ENCODE measurements at places on chromosomes 5 and 9.

GRCh38 chr9:99389087-99390033, 167.3 kb downstream of the SEC61B start:
- DNase-seq = peak; percentile 21

DNA sequence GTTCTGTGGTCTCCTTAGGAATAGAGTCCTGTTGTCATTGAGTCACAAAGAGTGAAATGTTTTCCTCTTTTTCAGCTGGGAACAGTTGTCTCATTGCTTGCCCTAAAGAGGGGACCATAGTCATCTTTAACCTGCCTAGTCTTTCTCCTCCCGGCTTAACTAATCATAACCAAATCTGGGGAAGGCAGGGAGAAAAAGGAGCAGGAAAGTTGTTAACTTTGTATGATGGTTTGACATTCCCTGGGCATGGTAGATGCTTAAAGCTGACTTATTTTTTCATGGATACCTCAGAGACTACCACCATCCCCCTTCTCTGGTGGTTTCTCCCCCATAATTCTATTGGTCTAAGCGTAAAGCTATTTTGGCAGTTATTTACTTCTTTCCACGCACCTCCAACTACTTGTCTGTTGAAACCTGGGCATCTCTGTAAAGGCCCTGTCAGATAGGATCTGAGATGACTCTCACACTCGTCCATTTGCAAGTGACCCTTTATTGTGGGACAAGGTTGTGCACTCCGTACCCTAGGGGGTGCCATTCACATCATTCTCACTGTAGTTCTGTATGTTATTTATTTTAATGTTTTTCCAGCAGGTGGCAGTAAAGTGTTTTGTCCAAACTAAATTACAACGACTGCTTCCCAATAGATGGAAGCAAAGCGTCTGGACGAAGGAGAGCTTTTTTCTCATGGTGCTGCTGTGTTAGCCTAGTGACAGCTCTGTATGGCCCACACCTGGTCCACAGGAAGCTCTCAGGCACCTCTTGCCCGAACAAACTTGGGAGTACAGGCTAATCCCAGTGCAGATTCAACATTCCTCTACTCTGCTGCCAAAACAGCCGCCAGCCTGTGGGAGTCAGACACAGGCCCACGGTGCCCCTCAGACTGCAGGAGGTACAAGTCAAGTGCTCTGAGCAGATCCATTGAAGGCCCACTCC, 3.0 kb upstream of the FAM13B start:
- peak; percentile 67 for DNase-seq

DNA sequence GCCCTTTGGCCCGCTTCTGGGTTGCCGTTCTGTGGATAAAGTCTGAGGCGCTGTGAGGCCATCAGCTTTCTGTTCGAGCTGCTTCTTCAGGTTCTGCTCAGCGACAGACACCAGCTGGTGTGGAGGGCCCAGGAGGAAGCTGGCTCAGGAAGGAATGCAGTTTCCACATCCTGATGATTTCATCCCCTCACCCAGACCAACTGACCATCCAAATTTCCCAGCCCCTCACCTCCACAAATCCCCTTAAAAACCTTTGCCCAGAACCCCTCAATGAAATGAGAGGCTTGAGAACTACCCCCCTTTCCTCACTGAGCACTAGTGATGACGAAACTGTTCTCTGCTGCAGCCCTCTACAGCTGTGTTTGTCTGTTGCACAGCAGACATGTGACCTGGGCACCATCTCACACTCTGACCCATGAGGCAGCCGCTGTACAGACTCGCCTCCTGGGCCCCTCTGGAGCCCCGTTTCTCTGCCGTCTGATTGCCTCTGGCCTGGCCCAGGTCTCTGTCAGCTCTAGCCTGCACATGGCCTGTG, 45.4 kb downstream of the SPATA31C2 start:
- DNase-seq = no peak

GRCh38 chr5:40277161-40277906, 402.4 kb upstream of the PTGER4 start:
- DNase-seq = no peak

GRCh38 chr5:168447808-168448207, 38.5 kb upstream of the RARS1 start:
- DNase-seq = no peak

GRCh38 chr9:33151007-33151557, 16.1 kb downstream of the B4GALT1 start:
- peak; percentile 32 for DNase-seq

DNA sequence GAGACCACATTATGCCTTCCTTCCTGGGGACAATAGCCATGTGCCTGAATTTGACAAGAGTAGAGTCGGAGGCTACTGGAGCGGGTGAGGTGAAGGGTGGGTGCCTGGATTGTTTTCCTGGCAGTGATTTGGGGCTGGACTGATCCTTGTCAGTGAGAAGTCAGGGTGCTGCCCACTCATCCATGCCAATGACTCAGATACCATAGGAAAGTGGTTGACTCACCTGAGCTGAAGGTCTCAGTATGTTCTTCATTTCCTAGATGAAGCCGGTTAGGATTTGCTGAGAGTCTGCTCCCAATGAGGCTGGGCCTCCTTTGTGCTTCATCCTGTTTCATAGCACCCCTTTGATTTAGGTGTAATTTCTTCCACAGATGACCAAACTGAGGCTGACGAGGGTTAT, 366.0 kb downstream of the KDM4C start:
- no peak for DNase-seq

- DNase-seq = no peak
These were observed 1.2 kb upstream of the UBE2R2 start for GRCh38 chr9:33815781-33816180.

GRCh38 chr5:42985129-42986037, 54.7 kb downstream of the ANXA2R start:
- DNase-seq = no peak

DNA sequence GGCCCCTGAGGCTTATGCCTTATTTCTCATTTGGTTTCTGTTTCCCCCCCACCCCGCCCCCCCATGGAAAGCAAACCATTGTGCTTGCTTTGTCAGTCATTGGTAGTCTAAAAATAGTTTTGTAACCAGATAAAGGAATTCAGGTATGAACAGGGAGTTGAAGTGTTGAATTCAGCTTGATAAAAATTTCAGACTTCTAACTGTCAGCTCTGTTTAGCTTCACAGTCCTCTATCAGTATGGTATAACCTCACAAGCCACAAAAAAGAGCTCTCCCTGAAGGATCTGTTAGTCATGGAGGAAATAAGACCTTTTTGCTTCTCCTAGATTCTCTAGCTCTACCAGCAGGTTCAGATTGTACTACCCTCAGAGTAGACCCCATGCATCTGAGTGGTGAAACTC, 378.1 kb downstream of the TMEM38B start:
- DNase-seq = no peak

- DNase-seq = no peak
These were observed 106.8 kb downstream of the MSX2 start for GRCh38 chr5:174831031-174831660.

DNA sequence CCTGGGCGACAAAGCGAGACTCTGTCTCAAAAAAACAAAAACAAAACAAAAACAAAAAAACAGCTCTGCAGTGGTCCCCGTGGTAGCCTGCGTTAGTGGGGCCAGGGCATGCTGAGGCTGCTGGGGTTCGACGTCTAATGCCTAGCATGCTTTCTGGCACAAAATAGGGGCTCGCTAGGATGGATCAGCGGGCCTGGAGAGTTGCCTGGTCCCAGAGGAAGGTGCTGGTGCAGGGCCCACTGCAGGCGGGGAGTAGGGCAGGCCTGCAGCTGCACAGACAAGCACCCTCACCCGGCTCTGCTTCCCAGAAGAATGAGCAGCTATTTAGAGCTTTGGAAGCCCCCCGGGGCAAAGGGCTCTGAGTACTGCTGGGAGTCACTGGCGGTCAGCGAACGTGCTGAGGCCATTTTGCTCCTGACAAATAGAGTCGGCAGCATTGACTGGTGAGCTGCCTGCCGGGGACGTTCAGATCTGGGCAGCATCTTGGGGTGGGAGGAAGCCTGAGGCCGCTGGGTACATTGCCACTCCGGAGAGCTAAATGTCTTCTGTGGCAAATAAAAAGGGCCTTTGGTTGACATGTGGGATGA, 126.7 kb downstream of the OLFM1 start:
- no peak for DNase-seq
